ENCODE measurements at places on chromosomes 12 and 14. TPM values are rescaled to one million over a fixed set of nuclear protein-coding genes. Genes with fewer than 3 reads are reported as not detected.
A peak's percentile ranks its signal among the peaks of the same experiment; 100 is the strongest.

Gene TAS2R19
- total RNA-seq: 2.9 TPM

Gene FAM181A
- not detected for total RNA-seq

Gene SERPINA10
- not detected for total RNA-seq

DNA sequence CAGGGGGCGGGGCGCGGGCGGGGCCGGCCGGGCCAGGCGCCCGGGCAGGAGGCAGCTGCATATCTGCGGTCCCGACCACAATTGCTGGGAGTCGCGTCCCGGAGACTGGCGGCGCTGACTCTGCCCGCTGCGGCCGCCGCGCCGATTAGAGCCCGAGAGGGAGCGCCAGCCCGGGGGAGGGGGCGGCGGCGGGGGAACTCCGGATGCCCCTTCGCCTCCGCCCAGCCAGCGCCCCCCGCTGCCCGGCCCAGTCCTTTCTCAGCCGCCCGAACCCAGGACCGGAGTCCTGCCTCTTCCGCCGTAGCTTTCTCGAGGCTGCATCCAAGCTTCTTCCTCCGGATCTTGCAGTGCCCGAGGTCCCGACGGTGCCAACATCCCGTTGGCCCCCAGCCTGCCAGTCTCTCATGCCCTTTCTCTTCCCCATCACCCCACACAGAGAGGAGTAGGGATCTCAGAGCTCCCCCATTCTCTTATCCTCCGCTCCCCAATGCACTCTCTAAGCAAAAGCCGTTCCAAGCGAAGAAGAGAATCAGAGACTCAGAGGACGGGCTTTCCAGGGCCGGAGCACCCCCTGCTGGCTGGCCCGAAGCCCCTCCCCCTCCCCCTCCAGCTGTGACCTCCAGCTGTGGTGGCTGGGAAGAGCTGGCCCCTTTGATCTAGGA is 8.8 kb upstream of the SP7 start:
- peak; percentile 61 for DNase-seq

- DNase-seq: no peak
Observed at GRCh38 chr12:123942238-123942653, 30.4 kb downstream of the CCDC92 start.

Gene ASPG
- total RNA-seq: not detected

DNA sequence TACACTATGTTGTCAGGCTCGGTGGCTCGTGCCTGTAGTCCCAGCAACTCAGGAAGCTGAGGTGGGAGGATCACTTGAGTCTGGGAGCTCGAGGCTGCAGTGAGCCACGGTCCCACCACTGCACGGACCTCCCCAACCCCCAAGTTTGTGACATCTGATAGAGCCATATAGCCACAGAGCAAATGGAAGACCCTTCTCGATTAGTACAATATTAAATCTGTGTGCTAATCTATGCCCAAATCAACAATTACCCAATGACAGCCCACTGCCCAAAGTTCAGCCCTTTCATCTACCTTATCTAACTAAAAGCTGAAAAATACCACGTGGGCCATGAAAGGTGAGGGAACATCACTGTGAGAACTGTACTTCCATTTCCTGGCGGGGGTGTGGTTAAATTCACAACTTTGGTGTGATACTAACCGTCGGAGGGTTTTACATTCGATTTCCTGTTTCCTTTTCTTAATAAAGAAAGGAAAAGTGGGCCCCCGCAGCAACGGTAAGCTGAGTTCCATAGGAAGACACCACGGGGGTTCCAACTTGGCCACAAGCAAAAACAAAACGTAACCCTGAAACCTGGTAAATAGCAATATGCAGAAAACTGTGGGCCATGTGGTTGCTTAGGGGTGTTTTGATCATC is 31.2 kb upstream of the FOS start:
- no peak for DNase-seq

Gene KRT79
- total RNA-seq: not detected

Gene TEX52
- total RNA-seq: not detected

DNA sequence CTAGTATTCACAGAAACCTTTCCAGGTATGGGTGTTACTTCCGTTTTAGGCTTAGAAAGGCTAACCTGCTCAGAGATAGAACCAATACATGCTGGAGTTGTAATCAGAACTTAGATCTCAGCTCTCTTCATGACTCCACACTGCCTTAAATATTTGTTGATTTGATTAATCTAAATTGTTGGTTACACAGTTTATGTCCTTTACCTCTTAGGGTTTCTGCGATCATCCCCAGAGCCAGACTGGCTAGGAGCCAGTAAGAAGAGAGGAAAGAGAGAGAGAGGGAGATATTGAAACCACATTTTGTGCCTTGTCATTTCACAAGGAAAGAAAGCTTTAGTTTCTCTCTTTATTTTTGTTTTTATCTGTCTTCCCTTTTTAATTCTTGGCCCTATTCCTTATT is 16.8 kb upstream of the MGP start:
- no peak for DNase-seq

Gene B4GALNT3
- total RNA-seq: 0.17 TPM

DNA sequence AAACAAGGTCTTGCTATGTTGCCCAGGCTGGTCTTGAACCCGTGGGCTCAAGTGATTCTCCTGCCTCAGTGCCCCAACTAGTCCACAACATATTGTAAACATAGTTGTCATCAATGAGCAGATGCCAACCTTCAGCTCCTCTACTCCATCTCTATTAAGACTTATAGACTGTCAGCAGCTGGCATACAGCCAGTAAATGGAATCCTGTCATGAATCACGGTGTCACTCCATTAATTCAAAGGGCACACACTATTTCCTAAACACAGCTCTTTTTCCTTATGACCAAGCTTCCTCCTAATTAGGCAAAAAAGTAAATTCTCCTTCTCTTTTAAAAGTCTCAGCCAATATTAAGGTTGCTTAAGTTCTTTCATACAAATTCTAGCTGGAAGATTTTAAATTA is 111.2 kb downstream of the ITPR2 start:
- DNase-seq: no peak

DNA sequence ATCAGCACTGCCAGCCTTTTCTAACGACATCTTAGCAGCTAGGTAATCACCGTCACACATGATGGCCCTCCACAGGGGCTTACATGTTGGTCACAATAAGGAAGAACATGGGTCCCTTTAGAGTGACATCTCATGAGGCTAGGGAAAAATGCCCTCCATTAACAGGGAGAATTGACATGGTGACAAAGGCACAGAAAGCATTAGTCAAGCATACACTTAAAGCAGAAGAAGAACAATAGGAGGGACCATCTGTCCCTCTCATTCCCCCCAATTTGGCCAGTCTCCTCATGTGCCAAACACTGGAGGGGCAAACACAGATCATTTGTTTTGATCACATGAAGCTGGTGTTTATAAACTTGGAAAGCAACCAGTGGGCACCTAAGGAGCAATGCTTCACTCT is 78.0 kb downstream of the GRIP1 start:
- DNase-seq: no peak

GRCh38 chr12:94126067-94126466 is 22.3 kb upstream of the PLXNC1 start:
- no peak for DNase-seq

Gene KCNK13
- not detected for total RNA-seq

DNA sequence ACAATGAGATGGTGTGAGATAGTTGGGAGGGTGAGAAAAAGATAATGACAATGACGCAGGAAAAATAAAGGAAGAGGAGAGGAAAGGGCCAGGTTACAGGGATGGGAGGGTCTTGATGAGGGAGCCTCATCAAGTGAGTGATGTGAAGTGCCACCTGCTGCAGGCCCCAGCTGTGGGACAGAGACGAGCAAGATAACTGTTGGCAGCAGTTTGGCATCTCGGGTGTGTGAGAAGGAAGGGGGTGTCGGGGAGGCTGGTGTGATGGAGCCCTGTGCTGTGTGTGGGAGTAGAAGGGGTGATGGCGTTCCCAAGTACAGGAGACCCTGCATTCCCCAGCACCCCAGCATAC is 11.4 kb upstream of the TAC3 start:
- DNase-seq: no peak

Gene MMAB
- 63.3 TPM for total RNA-seq

GRCh38 chr14:28876572-28876945 is 110.0 kb downstream of the FOXG1 start:
- DNase-seq: no peak

DNA sequence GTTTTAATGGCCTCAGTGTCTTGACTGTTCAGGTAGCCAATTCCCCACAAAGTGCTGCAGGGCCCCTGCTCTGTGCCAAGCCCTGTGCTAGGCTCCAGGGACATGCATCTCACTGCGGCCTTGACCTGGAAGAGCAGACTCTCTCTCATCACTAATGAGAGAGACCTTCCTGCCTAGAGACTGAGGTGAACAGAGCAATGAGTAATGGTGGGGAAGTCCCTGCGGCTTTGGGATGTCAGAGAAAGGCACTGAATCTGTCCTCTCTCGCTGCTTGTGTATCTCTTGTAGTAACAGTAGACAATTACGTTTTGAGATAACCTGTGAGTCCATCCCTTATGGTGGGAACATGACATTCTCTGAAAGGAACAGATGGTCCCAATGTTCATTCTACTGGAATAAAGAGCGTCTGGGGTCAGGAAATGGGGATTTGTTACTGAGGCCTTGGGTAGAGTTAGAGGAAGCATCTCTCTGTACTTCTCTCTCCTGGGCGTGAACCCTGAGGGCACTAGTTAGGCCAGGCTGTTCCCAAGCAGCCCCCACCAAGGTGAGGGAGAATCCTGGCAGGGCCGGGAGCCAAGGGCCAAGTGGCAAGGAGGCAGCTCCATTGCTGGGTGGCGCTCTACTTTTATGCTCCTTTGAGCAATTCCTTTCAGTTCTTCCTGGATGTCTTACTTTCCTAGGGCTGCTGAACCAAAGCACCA is 13.5 kb downstream of the NFATC4 start:
- DNase-seq: no peak

Gene ACSM4
- not detected for total RNA-seq

DNA sequence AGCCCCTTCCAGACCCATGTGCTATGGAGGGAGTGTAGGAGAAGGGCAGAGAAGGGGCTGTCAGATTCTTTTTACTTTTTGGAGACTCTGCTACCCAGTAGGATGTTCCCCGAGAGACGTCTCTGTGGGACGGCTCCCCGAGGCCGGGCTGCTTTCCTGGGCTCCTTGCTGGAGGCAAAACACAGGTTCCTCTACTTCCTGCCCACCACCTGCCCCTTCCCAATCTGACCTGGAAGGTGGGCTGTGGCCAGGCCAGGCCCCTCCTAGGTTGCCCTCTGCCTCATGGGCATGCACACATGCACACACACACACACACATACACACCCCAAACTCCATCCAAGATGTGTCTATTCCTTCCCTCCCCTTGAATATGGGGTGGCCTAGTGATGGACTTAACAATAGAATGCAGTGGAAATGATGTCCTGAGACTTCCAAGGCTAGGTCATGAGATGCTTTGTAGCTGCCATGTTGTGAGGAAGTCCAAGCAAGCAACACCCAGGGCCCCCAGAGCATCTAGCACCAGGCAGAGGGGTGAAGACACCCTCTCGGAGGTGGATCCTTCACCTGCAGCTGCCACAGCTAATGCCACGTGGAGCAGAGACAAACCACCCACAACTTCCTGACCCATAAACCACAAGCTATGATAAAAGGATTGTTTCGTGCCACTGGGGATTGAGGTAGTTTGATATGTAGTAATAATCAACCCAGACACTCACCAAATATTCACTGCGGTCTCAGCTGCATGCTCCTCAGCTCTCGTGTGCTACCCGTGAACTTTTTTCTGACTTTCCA is 1.6 kb upstream of the ASB2 start:
- peak; percentile 40 for DNase-seq

DNA sequence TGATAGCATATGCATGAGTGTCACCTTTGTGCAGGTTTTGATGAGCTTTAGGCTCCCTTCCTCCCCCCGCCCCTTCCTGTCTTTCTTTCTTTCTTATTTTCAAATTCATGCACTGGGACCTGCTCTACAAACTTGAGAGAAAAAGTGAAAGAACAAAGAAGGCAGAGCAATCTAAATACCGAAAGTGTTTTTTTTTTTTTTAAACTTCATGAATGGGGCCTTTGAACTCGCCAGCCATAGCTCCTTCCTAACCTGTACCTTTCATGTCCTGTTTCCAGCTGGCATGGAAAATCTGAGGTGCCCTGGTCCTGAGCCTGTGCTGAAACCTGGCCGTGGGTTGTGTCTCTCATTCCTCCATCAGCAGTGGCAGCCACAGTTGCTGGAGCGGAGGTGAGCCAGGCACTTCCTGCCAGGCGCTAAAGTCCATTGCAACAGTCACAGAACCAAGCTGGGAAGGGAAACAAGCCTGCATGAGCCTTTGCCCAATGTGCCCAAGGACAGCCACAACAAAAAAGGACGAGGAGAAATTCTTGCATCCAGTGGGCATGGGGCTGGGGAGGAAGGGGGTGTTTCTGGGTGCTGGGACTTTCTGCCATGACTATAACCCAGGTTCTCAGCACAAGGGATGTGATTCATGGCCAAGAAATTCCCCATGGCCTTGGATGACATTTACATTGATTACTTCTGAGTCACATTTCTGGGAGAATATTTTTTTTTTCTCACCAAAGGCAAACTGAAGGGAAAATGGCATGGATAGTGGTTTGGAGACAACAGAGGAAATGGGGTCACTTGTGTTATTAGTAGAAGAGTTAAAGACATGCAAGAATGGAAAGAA is 102.7 kb downstream of the TMEM30B start:
- no peak for DNase-seq

DNA sequence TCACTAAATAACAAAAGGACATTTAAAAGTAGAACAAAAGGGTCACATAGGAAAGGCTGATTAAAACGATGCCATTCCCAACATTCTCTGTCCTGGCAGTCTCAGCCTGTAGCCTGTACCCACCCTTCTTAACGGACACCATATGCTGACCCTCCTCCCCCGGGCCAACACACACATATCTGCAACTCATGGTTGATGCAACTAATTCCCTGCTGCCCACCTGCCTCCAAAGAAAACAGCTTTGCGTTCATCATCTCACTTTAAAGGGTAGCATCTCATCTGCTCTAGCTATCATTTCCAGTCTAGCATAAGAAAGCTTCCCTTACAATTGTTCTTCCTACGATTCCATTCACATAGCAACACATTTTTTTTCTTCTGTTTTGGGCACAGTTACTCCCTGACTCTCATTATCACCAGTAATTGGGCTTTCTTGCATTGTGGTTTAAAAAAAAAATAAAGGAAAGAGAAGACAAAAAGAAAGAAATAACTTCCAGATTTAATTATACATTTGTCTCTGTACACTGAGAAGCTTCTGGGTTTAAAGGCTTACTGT is 92.9 kb downstream of the KCNC2 start:
- DNase-seq: no peak

DNA sequence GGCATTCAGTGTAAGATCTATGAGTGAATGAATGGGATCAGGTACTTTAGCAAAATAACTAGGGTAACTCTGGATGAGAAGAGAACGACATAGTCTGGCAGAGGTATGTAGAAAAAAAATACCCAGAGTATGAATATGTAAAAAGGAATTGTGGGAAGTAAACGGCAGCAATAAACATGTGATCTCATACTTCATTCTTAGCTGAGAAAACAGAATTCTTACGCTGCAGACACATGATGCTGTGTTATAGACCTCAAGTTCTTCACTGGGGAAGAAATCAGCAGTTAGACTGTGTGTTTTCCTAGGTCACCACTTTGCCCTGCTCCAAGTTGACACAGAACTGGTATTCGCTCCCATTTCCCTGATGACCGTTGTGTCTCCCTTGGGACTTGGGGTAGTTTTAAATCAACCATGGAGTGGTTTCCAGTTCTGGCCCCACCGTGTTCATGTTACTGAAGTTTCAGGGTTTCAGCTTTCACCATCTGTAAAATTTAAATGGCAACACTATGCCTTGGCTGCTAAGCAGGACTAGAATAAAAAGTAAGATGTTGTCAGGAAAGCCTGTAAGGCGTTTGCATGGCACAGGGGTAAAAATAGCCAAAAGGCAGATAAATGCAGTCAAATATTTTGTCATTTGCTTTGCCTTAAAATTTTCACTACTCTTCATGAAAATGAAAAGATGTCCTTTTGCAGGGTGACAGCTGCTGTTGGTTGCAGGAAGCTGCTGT is 223.7 kb downstream of the PELI2 start:
- no peak for DNase-seq

GRCh38 chr14:68211421-68211820 is 391.8 kb downstream of the RAD51B start:
- DNase-seq: no peak

Gene ANO2
- total RNA-seq: not detected
